ENCODE measurements at places on chromosomes 4 and X. TPM values are rescaled to one million over a fixed set of nuclear protein-coding genes. Genes with fewer than 3 reads are reported as not detected.

Gene TKTL1
- not detected for total RNA-seq

Gene TTC29
- total RNA-seq, result not detected

Gene GPR78
- 2.0 TPM for total RNA-seq

Gene CRLF2
- not detected for total RNA-seq

Gene FOXP3
- total RNA-seq, result not detected

Gene SPANXA2
- total RNA-seq, result not detected

Gene MAGEA2B
- not detected for total RNA-seq

Gene CXCL1
- 5.2 TPM for total RNA-seq

Gene ADH7
- total RNA-seq, result not detected

Gene CXCL3
- 0.09 TPM for total RNA-seq

Gene FABP2
- not detected for total RNA-seq

Gene CDX4
- not detected for total RNA-seq

Measured in fibroblast of the aortic adventitia (primary cell).